ENCODE measurements at places on chromosomes 2 and 18.

- DNase-seq, result no peak
These were observed 45.6 kb upstream of the SLC1A4 start for GRCh38 chr2:64943387-64944150.

GRCh38 chr2:37802211-37802752 lies 122.8 kb upstream of the RMDN2 start:
- no peak for DNase-seq

GRCh38 chr18:28357766-28358401 lies 181.0 kb upstream of the CDH2 start:
- DNase-seq, result no peak

- DNase-seq, result no peak
These were observed 104.6 kb upstream of the CTDP1 start for GRCh38 chr18:79574938-79575525.

DNA sequence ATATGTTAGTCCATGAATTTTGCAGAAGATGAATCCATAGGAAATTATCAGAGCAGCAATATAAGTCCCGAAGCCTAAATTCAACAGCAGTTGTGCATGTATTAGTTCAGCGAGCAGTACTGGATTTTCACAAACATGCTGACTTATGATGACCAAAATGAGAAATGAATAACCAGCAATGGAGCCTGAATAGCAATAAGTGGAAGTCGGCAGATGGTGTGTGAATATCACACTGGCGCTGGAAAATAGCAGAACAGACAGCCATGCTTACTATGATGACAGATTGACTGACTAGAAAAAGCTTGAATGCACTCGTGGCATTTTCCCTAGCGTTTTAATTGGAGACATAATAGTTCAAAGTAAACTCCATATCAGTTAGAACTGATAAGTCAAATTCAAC lies 1114.5 kb downstream of the DSC3 start:
- DNase-seq, result no peak

- no peak for DNase-seq
These were observed 37.9 kb downstream of the MRPL35 start for GRCh38 chr2:86237172-86237571.

GRCh38 chr2:215982465-215982875 lies 30.9 kb downstream of the MREG start:
- peak; percentile 14 for DNase-seq

GRCh38 chr2:61141151-61141550 lies 20.8 kb upstream of the C2orf74 start:
- DNase-seq, result no peak

DNA sequence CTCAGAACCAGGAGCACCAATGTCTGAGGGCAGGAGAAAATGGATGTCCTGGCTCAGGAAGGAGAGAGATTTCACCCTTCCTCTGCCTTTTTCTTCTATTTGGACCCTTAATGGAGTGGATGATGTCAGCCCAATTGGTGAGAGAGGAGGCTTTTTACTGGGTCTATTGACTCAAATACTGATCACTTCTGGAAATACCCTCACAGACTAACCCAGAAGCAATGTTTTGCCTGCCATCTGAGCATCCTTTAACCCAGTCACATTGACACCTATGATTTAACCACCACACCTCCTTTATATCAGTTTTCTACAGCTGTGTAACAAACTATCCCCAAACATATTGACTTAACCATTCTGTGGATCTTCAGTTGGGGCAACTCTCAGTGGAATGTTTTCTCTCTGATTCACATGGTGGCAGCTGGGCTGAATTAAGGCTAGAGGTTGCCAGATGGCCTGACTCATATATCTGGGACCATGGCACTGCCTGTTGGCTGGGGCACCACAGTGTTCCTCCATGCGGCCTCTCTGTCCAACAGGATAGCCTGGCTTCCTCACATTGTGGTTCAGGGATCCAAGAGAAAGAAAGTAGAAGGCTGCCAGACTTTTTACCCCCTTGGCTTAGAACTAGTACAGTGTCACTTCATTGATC lies 18.2 kb upstream of the MBOAT2 start:
- no peak for DNase-seq

- DNase-seq, result no peak
These were observed 60.8 kb upstream of the DNMT3A start for GRCh38 chr2:25402477-25402876.

DNA sequence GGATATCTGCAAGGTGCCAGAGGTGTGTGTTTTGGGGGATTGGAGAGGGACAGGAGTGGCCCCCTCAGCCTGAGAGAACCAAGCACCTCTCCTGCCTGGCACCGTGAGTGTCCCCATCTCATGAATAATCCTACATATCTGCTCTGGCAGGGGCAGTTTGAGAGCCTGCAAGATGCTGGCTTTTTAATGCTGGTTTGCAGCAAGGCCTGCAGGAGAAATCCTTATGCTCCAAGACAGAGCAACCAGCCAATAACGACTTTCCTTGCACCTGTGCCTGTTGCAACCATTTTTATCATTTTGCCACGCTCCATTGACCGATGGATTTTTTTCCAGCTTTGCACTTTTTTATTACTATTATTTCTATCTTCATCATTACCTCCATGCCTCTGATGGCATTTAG lies 259.4 kb upstream of the SKOR2 start:
- no peak for DNase-seq
